NCI-H1092 treated with DMSO at 0.1 percent for 48 hours (cell line): ENCODE measurements at places on chromosomes 13 and 19.

DNA sequence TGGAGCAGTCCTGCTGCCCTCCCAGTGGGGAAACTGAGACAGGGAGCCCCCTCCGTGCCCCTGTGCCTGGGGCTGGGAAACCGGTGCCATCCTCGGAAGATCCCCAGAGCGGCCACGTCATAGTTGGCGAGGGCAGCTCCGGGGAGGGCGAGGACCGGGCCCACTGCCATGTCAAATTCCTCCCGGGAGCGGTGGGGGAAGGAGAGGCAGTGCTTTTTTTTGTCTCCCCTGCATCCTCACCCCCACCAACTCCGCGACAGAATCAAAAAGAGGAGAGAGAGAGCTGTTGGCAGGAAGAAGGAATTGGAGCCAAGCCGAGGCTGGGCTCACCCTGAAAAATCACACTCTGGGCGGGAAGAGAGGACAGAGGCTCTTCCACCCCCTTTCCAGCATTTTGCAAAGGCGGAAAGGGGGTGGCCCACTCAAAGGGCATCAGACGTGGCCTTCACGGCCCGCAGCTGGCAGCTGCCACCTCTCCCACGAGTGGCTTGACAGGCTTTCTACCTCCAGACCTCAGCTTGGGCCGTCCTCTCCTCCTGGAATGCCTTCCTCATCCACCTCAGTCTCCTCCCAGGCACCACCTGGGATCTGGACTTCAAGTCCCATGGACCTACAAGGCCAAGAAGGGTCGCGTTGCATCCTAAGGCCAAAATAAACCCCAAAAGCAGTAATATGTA is 19.6 kb upstream of the NFIC start:
- DNase-seq: peak; percentile 83

DNA sequence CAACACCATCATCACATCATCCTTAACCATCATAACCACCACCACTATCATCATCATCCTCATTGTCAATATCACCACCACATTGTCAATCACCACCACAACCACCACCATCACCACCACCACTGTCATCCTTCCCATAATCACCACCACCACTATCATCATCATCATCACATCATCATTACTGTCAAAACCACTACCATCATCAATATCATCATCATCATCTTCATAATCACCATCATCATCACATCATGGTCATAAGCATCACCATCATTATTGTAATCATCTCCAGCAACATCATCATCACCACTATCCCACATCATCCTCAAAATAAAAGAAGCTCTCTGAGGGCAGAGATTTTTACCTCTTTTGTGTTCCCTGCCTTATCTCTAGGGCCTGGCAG is 52.2 kb downstream of the MBD3L1 start:
- no peak for DNase-seq

GRCh38 chr13:111329641-111330040 is 9.2 kb downstream of the TEX29 start:
- no peak for DNase-seq

GRCh38 chr13:102311901-102312300 is 89.9 kb downstream of the FGF14 start:
- DNase-seq: no peak

GRCh38 chr13:54110597-54110996 is 1082.0 kb downstream of the OLFM4 start:
- DNase-seq: no peak

- DNase-seq: no peak
These were observed 54.1 kb downstream of the WDFY2 start for GRCh38 chr13:51638216-51638871.

DNA sequence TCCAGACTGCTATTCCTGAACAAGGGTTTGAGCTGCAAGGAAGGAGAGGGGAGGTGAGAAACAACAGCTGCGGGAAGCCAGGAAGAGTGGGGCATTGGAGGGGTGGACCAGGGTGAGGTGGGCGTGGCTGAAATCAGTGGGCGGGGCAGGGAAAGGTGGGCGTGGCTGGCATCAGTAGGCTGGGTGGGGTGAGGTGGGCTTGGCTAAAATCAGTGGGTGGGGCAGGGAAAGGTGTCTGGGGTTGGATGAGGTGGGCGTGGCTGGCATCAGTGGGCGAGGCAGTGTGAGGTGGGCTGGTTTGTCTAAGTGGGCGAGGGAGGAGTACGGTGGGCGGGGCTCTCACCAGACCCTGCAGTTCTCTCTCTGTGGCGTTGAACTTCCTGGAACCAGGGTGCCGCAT is 87.6 kb downstream of the MUC16 start:
- DNase-seq: no peak

GRCh38 chr19:33921165-33921564 is 124.5 kb downstream of the KCTD15 start:
- no peak for DNase-seq

- DNase-seq: no peak
These were observed 12.0 kb upstream of the TNFSF11 start for GRCh38 chr13:42561752-42562467.

GRCh38 chr19:43620061-43621001 is 902 bp upstream of the ZNF428 start:
- no peak for DNase-seq

GRCh38 chr19:30109565-30109964 is 167.5 kb downstream of the URI1 start:
- no peak for DNase-seq

DNA sequence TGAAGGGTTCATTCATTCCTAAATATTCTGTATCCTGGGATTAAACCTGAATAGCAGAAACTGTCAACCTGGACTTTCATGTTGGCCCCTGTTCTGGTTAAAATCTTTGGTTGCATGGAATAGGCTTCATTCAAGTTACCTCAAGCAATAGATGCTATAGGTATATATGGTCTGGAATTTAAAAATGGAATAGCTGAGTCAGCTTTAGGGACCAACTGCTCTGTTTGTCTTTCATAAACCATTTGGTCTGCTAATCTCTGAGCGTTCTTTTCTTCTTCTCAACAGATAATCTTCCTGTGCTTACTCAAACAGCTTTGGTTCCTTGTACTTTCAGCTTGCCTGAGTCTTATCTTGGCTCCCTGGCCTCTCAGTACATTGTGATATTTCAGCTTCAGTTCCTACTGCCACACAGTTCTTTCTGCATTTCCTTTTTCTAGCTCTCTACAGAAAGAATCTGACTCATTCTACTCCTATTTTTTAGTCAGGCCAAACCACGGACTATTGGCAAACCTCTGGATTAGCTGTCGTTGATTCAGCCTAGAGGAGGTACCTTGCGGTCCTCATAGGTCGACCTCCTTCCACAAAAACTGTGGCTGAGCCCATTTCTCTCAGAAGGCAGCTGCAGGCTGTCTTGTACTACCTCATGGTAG is 35.9 kb upstream of the MAB21L1 start:
- no peak for DNase-seq

DNA sequence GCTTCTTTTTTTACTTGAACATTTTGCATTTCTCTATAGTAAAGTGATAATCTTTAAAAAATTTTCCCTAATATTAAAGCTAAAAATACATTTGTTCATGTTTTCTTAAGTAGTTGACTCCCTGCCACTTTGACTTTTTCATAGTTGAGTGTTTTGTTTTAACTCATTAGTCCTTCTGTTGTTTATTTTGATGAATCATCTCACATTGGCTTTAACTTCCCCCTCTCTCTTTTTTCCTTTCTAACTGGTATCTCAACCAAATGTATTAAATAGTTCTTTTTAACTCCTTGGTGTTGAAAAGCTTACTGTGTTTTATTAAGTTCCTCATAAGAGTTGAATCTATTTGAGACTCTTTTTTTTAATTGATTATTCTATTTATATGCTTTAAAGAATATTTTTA is 2.8 kb downstream of the TNFSF13B start:
- DNase-seq: no peak

DNA sequence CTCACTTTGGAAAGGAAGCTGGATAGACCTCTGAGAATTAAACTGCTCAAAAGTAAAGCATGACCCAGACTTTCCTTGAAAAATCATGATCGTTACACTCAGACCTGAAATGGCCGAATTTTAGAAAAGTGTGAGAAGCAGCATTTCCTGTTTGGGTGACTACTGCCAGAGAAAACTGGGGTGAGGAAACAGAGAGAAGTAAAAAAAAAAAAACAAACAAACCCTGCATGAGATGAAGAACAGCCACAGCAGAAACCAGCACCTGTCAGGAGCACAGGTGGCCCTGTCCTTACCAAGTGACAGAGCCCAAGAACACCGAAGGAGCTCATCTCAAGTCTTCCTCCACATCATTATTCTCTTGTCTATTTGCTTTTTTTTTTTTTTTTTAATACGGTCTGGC is 12.0 kb upstream of the ADPRHL1 start:
- no peak for DNase-seq

DNA sequence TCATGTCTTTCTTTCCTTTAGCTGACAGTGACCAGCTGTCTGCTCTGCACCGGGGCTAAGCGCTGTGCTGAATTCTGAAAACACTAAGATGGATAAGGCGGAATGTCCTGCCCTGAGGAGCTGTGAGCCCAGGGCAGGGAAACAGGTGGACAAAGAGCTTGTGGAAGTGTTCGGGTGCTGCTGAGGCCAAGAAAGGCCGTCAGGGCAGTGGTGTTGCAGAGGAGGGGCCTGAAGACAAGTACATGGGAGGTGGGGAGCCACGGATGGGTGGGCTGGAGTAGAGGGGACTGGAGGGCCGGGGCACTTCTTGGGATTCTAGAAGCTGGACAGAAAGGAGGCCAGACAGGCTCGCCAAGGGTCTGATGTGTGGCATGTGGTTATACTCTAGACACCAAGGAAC is 66.2 kb upstream of the GPR183 start:
- no peak for DNase-seq

GRCh38 chr19:48624791-48625723 is 5.8 kb downstream of the SPHK2 start:
- DNase-seq: no peak

DNA sequence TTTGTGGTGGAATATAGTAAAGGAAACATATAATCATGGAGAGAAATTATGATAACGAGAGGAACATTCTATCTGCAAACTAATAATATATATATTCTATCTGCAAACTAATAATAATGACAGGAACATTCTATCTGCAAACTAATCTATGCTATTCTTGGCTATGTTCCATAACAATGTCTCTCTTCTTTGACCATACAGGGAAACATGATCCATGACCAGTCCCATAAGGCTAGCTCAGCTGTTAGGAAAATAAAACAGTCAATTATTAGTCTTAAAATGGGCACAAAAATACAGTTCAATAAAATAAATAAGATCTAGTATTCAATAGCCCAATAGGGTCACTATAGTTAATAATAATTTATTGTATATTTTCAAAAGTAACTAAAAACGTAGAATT is 707.8 kb upstream of the PCDH20 start:
- DNase-seq: peak; percentile 20

DNA sequence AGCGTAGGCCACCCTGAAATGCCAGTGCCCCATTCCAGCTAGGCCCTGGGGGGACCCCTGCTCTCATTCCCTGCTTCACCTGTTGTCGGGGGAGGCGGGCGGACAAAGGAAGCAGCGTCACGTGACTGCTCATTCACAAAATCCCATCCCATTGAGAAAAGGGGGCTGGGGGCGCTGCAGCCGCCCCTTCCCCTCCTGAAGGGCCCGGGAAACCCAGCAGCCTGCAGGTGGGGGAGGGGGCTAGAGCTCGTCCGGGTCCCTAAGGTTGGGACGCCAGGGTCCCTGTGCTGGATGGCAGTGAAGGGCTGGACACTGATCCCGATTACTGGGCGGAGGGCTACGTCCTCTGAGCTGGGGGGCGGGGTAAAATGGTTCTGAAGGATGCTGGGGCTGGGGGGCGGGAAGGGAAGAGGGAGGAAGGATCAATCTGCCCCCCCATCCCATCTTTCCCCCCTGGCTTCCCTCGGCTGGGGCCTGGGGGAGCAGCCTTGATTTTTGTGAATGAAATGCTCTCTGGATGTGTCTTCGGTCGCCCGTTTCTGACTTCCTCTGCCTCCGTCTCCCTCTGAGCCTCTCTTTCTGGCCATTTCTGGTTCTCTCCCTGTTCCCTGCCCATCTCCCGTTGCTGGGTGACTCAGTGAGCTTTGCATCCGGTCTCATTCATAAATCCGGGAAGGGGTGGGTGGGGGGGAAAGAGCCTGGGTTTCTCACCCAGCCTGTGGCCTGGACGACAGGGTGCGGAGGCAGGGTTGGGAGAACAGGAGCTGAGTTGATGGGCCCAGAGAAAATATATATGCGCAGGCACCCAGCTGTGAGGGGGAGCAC is 816 bp downstream of the SPRED3 start:
- DNase-seq: no peak

GRCh38 chr13:86425170-86425815 is 626.1 kb upstream of the SLITRK6 start:
- DNase-seq: peak; percentile 13

DNA sequence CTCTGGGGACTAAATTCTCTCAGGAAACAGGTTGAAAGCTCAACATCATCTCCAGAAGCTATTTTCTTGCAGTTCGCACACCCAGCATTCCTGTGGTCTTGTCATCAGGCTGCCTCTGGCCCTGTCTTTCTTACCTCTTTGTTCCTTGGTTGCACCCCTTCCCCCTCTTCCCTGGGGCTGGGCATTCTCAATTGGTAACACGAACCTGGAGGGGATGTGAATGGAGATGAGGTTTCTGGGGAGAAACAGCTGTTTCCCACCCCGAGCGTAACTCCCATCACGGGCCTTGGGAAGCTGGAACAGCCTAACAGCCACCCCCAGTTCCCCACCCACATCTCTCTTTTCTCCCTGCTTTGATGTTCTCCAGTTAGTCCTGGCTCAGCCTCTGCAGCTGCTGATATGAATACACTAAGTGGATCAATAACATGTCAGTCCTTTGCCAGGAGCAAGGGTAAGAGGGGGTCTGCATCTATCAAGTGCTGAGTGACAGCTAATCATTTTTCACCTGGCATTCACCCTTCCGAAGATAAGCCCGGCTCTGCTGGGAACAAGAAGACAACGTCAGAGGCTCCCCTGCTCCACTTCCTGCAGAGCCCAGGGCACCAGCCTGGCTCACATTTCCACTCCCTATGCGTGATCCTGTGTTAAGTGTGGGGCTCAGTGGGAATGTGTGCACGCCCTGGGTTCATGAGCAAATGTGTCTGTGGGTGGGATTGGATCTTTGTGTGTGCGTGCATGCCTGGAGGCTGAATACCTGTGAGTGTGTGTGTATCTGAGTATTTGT is 74.0 kb upstream of the KCTD15 start:
- peak; percentile 34 for DNase-seq

- DNase-seq: no peak
These were observed 1.7 kb downstream of the YJEFN3 start for GRCh38 chr19:19530423-19530804.

DNA sequence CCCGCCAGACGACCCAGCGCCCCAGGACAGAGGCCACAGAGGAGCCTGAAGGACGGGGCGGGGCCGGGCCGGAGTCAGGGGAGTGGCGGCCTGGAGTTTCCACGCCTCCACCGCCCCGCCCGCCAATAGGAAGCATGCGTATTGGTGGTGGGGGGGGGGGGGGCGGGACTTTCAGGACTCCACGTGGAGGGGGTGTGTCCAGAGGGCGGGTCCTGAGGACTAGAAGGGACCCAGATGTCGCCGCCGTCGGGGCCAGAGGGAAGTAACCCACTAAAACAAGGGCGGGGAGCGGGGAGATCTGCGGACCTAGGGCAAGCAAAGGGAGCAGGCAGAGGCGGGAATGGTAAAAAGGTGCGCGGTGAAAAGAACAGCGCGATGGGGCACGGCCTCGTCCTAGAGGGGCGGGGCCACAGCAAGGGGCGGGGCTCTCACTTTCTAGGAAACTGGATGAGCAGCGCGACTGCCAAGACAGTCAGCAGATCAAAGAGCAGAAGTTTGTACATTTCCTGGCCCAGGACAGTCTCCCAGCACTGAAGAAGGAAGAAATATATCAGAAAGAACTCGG is 2.8 kb upstream of the LENG1 start:
- DNase-seq: no peak
